Fibroblast of pulmonary artery (primary cell): ENCODE measurements at places on chromosomes 7 and 10.

- no peak for DNase-seq
These were observed 7.0 kb downstream of the KCNK18 start for GRCh38 chr10:117204316-117204715.

- DNase-seq: no peak
These were observed 12.0 kb upstream of the SCART1 start for GRCh38 chr10:133441780-133442179.

DNA sequence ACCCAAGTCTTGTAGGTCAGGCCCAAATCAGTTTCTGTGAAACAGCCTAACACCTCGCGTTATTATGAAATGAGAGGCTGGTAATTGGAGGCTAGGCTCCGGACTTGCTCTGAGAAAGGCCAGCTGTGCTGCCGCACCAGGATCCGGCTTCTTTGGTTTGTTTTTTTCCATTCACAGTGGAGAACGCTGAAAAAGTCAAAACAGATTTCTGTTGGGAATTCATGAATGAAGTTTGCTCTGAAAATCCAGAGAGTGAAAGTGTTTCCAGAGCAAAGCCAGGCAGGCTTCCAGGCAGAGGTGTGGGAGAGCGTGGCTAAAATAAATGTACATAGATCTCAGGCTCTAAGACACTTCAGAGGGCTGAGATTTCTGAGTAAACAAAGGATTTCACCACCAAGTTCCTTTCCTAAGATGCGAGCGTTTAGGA, 240.1 kb downstream of the TRIL start:
- DNase-seq: no peak

DNA sequence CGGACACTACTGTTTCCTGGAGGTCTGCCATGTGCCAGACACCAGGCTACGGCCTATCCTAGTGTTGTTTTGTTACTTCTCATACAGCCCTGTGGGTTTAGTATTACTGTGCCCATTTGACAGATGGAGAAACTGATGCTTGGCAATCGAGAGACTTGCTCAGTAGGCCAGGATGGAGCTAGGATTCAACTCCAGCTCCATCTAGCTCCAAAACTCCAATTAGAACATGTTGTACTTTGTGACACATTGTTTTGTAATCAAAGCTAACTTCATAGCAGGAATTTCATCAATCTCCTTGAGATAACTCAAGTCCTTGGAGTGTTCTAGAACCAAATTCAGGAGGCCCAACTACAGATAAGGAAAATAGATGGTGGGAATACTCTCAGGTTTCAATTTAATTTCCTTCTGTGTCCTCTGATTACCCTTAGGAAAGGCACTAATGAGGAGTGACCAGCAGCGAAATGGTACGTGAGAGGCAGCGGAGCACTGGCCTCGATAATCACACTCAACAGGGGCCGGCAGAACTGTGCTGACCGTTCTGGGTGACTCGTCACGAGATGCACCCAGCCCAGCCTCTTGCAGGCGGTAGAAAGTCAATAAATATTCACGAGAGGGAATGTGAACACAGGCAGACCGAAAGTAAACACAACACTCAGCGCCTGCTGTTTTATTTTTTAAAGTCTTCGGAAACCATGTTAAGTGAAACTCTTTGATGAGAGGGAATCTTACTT, 269.6 kb upstream of the NEBL start:
- no peak for DNase-seq

DNA sequence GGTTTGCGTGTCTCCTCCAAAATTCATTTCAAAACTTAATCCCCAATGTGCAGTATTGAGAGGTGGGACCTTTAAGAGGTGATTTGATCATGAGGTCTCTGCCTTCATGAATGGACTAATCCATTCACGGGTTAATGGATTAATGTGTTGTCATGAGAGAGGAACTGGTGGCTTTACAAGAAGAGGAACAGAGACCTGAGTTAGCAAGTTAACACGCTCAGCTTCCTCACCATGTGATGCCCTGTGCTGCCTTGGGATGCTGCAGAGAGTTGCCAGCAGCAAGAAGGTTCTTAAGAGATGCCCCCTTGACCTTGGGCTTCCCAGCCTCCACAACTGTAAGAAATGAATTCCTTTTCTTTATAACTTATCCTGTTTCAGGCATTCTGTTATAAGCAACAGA, 3.7 kb upstream of the TCTN3 start:
- DNase-seq: no peak

DNA sequence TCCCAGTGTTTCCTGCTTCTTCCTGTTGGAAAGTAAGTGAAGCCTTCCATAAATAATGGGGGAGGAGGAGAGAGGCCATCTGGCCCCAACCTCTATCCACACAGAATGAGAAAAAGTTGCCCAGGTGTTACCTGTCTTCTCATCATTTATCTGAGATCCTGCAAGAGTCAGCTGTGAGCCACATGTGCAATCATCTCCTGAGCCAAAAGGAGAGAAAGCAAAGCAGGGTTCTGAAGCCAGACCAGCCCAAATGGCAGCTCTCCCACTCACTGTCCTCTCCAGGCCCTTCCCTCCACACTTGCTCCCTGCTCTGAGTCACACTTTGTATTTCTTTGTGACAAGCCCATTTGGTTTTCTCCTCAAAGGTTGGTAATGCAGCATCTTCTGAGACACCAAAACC, 65.9 kb downstream of the FAM204A start:
- DNase-seq: no peak

GRCh38 chr7:157278791-157279724, 57.7 kb upstream of the DNAJB6 start:
- no peak for DNase-seq

GRCh38 chr10:68153473-68154210, 44.4 kb downstream of the MYPN start:
- peak; percentile 96 for DNase-seq

DNA sequence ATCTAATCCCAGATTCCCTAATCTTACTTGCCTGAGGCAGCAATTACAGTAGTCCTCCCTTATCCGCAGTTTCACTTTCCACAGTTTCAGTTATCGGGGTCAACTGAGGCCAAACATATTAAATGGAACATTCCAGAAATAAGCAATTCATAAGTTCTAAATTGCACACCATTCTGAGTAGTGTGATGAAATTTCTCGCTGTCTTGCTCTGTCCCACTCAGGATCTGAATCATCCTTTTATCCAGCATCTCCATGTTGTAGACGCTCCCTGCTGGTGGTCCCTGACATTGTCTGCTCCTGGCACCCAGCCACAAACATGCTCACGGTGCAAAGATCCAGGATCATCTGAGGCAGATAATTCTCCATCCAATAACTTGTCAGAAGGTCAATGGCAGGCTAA, 128.7 kb upstream of the CXCL12 start:
- peak; percentile 69 for DNase-seq

- DNase-seq: no peak
These were observed 34.8 kb upstream of the GPR37 start for GRCh38 chr7:124800386-124800785.

GRCh38 chr10:62560201-62560819, 186.1 kb downstream of the ZNF365 start:
- peak; percentile 78 for DNase-seq

DNA sequence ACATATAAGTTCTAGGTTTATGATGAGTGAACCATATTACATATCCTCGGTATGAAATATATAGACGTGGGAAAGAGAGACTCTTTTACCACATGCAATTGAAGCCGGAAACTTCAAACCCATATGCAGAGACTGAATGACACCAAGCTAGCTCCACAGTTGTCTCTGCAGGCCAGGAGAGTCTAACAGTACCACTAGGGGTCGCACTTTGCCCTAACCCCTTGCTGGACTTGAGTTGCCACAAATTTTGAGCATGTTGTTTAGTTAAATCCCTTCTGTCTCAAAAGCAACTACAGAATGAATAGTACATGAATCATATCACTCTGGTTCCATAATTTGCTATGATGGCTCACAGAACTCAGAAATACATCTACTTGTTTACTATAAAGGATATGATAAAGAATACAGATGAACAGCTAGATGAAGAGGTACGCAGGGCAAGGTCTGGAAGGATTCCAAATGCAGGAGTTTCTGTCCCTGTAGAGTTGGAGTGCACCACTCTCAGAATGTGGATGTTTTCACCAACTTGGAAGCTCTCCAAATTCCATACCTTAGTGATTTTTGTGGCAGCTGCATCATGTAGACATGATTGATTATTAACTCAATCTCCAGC, 112.4 kb upstream of the YAE1 start:
- peak; percentile 75 for DNase-seq

GRCh38 chr10:7260412-7260900, 150.4 kb downstream of the SFMBT2 start:
- peak; percentile 99 for DNase-seq

GRCh38 chr7:95470452-95470851, 15.3 kb upstream of the ASB4 start:
- peak; percentile 69 for DNase-seq

- DNase-seq: no peak
These were observed 131.1 kb upstream of the CHST15 start for GRCh38 chr10:124224331-124225028.

- no peak for DNase-seq
These were observed 81.0 kb downstream of the SAMD9 start for GRCh38 chr7:93036807-93037206.

GRCh38 chr10:113283189-113283588, 269.7 kb upstream of the HABP2 start:
- no peak for DNase-seq

DNA sequence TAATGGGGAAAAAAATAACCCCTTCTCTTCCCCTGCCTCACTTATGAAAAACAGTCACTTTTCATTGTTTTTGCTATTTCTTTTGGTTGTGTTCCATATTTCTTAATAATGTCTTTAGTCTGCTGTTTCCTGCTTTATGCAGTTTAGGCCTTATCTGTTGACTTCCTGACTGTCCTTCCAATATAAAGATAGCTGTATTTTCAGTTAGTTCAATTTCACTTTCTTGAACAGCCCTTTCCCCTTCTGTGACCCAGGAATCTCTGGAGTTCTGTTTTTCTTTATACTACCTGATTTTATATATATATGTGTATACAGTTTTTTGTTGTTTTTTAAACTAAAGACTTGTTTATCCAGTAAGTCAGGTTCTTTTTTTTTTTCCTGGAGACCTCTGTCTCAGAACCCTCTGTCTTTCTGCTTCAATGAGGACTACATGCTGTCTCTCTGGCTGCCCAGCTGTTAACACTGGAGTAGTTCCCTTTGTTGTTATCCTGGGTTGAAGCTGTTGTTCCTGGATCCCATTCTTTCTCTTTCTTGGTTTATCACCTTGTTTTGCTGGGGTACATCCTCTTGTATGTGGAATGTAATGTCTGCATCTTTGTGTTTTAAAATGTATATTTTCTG, 87.2 kb downstream of the GSDME start:
- DNase-seq: peak; percentile 37

DNA sequence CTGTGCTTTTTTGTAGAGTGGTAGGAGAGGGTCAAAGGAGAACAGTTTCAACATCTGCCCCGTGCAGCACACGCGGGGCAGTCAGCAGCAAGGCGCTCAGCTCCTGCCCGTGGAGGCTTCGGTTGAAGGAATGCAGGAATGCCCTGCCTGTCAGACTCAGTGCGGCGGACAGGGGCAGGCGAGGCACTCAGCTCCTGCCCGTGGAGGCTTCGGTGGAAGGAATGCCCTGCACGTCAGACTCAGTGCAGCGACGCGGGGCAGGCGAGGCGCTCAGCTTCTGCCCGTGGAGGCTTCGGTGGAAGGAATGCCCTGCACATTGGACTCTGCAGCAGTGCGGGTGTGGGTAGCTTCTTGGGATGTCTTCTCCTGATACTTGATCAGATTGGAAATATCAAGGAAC, 37.0 kb downstream of the PPP2R2D start:
- no peak for DNase-seq

- DNase-seq: peak; percentile 48
These were observed 2.1 kb upstream of the ADAM8 start for GRCh38 chr10:133278577-133279265.
